Caco-2 (cell line): ENCODE measurements at places on chromosomes 13 and 19.
A peak's percentile ranks its signal among the peaks of the same experiment; 100 is the strongest.

GRCh38 chr19:17860331-17860992, 752 bp downstream of the RPL18A start:
- DNase-seq, result no peak

DNA sequence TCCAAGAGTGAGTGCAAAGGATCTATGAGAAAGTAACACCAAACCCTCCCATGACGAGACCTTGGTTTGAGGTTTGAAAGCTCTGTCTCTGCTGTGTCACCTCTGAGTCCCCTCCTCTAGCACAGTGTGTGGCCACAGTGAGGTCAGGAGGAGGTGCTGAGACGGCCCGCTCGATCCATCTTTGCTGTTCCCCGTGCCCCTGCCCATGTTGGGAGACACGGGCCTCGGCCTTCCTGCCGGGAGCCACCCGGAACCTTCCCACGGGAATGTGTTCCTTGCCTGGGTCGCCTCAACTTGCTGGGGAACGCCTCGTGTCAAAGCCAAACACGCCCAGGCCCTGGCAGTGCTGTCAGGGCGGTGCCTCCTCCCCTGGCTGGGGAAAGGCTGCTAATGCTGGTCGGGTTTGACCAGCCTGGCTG, 10.1 kb downstream of the NANOS3 start:
- no peak for DNase-seq

DNA sequence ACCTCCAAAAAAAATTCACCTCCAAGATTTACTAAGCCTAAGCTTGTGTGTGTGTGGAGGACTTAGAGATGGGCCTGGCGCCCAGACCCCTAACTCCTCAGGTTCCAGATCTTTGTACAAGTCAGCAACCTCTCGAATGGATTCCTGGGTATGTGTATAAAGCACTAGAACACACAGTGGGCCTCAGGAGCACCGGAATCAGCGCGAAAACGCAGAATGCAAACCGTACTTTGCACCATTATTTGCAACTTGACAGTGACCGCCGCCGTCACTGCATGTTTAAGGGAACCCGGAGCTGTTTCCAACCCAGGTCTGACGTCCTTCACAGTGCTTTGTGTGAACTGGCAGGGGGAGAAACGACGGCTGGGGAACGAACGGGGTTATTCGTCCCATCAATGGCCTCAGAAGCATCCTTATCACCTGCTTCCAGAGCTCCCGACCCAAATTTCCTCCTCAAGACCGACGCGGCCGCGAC, 688 bp downstream of the ZNF606 start:
- no peak for DNase-seq

- DNase-seq, result peak; percentile 44
These were observed 23.5 kb upstream of the USP12 start for GRCh38 chr13:27194895-27195764.

DNA sequence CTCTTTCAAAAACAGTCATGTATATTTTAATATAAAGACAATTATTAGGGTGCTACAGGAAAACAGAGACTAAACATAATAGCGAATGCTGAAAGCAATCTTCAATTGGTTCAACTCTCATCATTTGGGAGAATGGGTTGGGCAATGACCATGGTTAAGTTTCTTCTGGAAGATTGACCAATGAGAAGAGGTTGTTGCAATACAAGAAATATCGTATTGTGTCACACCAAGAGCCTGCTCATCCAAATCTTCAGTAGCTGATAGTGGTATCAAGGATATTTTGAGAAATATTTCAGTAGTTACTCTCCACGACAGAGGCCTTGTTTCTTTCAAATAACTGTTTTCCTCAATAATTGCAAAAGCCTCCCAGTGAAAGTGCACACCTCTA, 83.0 kb upstream of the FNDC3A start:
- no peak for DNase-seq

GRCh38 chr19:36093687-36094086, 17.3 kb upstream of the OVOL3 start:
- no peak for DNase-seq

- DNase-seq, result no peak
These were observed 4.1 kb downstream of the TNFSF13B start for GRCh38 chr13:108273429-108274118.

DNA sequence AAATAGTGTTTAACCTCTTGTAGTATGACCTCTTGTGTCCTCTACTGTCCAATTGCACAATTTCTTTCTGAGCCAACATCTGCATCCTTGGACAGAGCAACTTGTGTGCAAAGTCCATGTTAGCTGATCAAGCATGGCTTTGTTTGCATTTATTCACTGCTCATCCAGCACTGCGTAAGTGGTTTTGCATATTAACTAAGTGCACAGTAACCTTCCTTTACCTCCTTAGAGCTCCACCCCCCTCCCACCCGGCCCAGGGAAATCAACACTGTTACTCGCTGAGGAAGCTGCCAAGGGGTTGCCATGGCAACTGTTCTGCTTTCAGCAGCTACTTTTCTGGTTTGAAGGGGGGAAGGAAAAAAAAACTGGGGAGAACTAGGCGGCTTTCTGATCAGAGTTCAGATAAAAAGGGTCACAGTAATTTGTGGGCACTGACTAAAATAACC, 153.5 kb upstream of the KLF12 start:
- DNase-seq, result peak; percentile 74

- DNase-seq, result peak; percentile 95
These were observed 23.9 kb upstream of the ZNF846 start for GRCh38 chr19:9792206-9793070.

GRCh38 chr19:58325311-58326022, 1.3 kb upstream of the ZSCAN22 start:
- DNase-seq, result no peak

GRCh38 chr19:610801-611480, 21.3 kb downstream of the HCN2 start:
- DNase-seq, result no peak

DNA sequence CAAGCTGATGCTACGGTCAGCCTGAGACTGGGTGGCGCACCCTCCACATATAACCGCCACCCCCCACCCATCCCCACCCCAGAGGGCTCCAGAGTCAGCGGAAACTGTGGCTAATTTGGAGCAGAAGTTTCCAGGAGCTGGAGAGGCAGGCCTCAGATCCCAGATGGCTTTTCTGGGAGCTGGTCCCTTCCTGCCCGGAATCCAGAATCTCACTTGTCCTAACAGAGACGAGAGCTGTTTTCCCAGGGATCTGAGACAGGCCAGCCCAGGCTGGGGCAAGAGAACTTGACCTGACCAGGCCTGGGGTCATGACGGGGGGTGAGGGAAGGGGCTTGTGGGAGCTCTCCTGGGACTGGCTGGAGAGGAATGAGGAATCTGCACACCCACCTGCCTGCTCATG, 6.5 kb downstream of the EPHX3 start:
- no peak for DNase-seq

- DNase-seq, result no peak
These were observed 286.3 kb downstream of the POU4F1 start for GRCh38 chr13:78317030-78317429.

- DNase-seq, result peak; percentile 80
These were observed 32.8 kb downstream of the ELL start for GRCh38 chr19:18488838-18489626.
